T-helper 1 cell (primary cell): ENCODE measurements at places on chromosomes 6 and 20.

GRCh38 chr6:161001421-161001820, 9.9 kb downstream of the MAP3K4 start:
- no peak for DNase-seq

DNA sequence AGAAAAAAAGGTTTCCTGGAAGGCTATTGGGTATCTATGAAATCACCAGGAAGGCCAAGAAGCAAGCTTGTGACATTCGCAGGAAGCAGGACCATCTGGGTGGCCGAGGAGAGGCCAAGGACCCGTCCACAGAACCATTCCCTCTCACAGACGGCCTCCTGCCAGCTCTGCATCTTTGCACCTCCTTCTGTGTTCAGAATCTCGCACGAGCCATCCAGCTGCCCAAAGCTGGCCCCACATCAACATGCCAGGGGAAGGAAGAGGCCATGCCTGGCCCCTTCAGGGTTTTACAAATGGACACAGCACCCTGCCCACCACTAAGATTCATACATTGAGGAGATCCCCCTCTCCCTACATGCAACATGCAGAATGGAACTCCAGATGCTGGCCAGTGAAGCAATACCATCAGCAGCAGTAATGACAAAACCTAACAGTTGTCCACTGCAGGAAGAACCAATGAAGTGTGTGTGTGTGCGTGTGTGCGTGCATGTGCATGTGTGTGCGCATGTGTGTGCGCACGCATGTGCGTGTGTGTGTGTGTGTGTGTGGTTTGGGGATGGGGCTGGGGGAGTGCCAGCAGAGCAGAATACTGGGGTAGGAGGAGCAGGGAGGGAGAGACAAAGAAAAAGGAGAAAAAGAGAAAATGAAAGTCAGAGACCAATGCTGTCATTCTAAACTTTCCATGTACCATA, 184.2 kb upstream of the FOXQ1 start:
- DNase-seq: no peak

DNA sequence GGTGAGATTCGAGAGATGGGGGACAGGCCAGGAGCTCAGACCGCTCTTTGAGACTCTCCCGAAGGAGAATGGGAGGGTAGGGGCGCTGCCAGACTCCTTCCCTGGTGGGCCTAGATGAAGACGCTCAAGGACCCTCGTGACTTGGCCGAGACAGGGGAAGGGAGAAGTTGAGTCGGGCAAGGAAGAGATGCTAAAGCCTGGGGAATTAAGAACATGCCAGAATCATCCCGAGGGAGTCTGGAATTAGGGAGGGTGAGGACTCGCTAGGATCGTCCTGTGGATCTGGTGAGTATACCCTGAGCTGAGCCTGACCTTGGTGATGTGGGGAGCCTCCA, 529 bp downstream of the UBE2C start:
- no peak for DNase-seq

GRCh38 chr20:3193806-3194616, 10.5 kb downstream of the DDRGK1 start:
- no peak for DNase-seq

DNA sequence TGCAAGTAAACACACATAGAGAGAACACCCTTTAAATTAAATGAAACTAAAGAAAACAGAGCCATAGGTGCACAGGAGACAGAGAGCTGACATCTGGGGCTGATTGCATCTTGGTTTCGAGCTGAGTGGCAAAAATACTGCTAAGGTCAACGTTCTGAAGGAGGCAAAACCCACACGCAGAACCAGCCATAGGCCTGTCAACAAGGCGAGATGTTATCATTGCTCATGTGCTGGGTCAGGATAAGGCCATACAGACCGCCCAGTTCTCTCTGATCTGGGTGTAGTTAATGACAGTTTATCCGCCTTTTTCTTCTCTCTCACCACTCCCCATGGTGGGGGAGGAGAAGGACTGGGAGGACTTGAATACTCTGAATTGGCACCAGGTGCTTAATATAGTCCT, 4.5 kb upstream of the FAM110A start:
- DNase-seq: no peak

GRCh38 chr6:89952686-89953085, 58.4 kb downstream of the GJA10 start:
- DNase-seq: peak; percentile 86
